Choroid plexus epithelial cell (primary cell): ENCODE measurements at places on chromosomes 3 and 15.
A peak's percentile ranks its signal among the peaks of the same experiment; 100 is the strongest.

DNA sequence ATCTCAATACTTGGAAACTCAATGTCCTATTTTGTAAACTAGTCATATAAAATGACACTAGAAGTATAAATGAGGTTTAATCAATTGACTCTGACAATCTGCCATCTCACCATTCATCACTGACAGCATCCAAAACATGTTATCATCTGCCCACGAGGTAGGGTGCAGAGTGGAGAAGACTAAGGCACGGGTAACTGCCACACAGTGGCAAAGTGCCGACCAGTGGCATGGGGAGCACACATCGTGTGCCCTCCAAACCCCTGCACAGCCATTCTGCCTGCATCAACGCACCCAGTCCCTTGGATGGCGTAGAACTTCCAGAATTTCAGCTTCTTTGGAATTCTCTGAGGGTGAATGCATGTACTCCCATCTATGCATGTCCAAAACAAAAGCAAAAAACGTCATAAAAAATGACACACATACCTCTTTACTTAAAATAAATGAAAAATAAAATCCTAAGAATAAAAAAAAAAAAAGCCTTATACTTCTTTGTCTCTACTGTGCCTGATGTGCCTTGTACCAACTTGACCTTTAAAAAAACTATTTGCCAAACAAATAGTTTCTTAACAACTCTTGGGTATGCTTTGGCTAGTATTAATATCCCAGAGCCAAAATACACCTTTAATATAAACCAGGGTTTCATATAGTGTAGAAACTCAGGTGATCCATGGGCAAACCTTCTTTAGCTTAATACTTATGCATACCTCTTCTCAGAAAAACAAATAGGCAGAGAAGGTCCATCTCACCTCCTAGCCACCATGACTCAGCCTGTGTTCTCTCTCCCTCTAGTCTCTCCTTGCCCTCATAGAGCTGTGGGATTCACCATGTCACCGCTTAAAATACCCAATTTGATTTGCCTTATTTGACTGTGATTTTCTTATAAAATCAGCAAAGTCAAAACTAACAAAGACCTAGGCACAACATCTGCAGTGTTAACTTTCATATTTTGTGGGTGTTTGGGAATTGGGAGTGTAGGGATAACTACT lies 12.7 kb downstream of the CPOX start:
- DNase-seq, result no peak

DNA sequence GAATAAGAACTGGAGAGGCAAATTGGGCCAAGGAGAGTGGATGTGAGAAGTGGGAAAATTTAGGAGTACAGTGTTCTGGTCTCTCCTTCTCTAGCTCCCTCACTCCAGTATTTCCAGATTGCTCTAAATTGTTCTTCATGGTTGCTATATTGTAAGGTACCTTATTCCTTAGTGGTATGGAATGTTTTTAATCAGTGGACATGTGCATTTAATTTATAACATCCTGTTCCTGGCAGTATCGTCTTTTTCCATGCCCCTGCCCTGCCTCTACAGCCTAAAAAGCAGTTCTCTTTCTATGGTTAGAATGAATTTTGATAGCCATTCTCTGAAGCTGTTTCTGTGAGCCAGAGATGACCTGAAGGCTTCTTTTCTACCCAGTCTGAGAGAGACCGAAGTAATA lies 180.5 kb downstream of the TCF12 start:
- DNase-seq, result no peak

DNA sequence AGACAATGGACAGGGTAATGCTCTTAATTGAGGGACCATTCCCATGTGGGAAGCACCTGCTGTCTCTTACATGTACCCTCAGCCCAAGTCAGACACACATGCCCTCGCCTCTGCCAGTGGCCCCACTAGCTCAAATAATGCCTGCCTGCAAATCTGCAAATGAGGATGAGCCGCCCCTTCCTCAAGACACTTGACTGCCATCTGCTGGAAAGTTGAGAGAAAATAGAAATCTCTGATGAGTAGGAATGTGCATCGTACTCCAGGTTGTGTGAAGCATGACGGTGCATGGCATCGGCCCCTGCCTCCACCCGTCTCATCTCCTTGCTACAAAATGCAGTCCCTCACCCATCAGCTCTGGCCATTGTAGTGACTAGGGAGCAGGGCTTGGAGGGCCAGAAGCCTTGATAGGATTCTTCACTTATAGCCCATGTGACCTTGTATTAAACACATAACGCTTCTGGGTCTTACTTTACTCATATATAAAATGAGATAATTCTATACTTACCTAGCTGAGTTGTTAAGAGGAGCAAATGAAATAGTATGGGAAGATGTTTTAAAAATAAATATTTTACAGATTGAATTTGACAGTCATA lies 6.3 kb upstream of the SCN5A start:
- peak; percentile 74 for DNase-seq

- no peak for DNase-seq
These were observed 7.6 kb upstream of the RCCD1 start for GRCh38 chr15:90946941-90947576.

GRCh38 chr15:94080416-94080815 lies 150.9 kb upstream of the MCTP2 start:
- peak; percentile 27 for DNase-seq

DNA sequence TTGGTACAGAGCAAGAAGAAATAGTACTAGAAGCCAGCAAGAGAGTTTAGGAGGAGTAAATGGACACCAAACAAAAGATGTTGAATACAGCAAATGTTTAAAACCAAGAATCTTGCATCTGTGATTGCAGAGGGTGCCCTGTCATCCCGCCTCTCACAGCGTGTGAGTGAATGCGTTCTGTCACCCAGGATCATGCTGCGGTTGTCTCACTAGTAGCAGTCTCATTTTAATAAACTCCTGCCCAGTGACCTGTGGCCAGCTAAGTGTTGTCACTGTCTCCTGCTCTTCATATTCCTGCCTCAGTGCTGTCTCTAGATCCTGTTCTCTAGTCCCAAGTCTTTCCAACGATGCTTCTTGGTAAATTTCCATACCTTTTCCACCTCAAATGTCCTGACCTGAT lies 584.6 kb downstream of the MCTP2 start:
- no peak for DNase-seq

DNA sequence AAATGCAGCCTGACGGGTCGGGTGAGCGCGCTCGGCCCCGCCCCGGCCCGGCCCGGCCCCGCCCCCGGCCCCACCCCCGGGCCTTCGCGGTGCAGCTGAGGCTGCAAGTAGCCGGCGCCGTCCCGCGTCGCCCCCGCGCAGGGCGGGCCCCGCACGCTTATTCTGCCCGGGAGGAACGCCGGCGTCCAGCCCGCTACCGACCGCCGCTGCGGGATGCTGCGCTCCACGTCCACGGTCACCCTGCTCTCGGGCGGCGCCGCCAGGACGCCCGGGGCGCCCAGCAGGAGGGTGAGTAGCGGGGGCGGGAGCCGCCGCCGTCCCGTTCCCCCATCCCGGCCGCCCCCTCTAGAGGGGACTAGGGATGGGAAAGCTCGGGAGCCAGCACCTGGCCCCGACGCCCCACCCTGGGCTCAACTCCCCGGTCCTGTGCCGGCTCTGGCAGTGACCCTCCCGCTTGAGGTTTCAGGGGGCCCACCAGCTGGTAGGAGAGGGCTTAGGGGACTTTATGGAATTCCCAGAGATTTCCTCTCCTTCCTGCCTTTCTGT lies at the start of gene MYZAP:
MYZAP (plus strand) TSS at position 83 of the 546 bp plus-strand sequence; CDS start at position 214, 131 bp downstream.
- peak; percentile 20 for DNase-seq

GRCh38 chr3:53044371-53044710 lies 1.5 kb downstream of the SFMBT1 start:
- no peak for DNase-seq

GRCh38 chr3:144429719-144430121 lies 458.1 kb downstream of the DIPK2A start:
- DNase-seq, result no peak

DNA sequence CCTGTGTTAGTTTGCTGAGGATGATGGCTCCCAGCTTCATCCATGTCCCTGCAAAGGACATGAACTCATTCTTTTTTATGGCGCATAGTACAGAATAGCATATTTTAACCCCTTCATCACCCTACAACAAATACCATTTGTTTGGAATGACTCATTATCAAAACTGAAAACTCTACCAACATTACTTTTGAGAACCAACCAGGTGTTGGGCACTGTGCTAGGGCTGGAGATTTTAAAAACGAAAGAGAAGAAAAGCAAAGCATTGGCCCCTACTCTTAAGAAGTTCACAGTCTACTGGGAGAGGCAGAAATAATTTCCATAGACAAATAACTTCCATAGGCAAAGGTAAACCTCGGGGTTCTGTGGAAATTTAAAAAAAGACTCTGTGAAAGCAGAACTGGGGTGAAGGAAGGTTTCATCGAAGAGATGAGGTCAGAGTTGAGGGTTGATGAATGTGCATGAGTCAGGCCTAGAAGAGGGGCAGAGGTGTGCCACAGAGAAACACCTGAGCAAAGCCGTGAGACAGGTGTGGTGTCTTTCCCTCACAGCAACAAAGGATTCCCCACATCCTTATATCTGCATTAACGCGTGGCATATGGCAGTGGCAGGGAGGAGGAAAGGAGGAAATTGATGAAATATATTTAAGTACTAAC lies 51.0 kb downstream of the MCF2L2 start:
- no peak for DNase-seq

DNA sequence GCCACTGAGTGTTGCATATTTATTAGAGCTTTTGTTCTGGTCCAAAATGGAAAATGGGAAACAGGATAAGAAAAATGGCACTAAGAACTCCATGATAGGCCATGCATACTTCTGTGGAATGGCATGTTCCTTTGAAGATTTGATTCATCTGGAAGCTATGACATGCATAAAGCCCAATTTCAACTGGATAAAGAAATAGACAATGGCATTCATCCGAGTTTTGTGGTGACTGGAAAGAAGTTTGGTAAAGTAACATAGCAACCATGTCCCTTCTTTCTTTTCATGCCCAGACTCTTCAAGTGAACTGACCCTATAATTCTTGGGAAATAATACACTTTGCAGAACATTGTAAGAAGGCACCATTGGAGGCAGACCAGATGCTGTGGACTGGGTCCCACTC lies 368.4 kb upstream of the IL12A start:
- no peak for DNase-seq

- no peak for DNase-seq
These were observed 10.0 kb upstream of the USP3 start for GRCh38 chr15:63494408-63494807.

GRCh38 chr3:77288348-77288747 lies 248.4 kb downstream of the ROBO2 start:
- no peak for DNase-seq

GRCh38 chr3:157460253-157460652 lies 23.6 kb downstream of the PTX3 start:
- peak; percentile 34 for DNase-seq

DNA sequence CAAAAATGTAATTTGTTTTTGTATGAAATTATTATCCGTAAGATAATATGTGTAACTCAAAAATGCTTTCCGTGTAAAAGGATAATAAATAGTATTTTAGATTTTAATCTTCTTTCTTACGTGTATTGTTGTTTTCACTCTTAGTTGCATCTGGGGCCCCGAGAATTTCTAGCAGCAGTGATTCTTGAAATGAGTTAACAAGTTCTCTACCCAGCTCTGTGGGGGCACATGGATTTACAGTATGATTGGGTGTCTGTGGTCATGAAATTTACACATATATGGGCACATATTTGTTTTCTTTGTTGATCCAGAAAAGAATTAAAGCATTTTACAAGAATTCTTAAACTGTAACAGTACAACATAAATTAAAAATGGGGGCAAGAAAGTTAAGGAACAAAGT lies 145.9 kb upstream of the LRRFIP2 start:
- DNase-seq, result no peak

DNA sequence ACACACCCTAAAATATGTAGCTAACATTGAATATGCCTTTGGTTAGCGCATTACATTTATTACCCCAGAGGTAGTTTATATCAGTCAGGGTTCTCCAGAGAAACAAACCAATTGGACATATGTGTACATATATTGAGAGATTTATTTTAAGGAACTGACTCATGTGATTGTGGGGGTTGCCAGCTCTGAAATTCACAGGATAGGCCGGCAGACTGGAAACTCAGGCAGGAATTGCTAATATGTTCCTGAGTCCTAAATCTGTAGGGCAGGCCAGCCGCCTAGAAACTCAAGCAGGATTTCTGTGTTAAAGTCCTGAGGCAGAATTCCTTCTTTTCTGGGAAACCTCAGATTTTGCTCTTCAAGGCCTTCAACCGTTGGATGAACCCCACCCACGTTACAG lies 189.7 kb downstream of the CDIN1 start:
- DNase-seq, result peak; percentile 9
